Cortex of kidney (tissue), 1 donor: ENCODE measurements at places on chromosomes 11 and 22.

GRCh38 chr11:130947058-130947457 is 30.8 kb upstream of the SNX19 start:
- DNase-seq, result no peak

DNA sequence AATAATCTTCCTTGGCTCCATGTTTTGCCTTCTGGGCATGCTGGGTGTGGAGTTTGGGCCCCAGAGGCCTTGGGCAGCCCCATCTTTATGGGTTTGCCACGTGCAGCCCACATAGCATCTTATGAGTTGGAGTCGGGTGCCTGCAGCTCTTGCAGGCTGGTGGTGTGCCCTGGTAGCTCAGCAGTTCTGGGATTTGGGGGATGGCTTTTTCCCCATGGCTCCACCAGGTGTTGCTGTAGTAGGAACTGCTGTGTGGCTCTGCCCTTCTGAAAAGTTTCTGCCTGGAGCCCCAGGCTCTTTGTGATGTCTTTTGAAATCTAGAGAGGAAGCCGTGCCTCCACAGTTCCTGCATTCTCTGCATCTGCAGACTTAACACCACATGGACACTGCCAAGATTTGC is 16.8 kb downstream of the EED start:
- no peak for DNase-seq

DNA sequence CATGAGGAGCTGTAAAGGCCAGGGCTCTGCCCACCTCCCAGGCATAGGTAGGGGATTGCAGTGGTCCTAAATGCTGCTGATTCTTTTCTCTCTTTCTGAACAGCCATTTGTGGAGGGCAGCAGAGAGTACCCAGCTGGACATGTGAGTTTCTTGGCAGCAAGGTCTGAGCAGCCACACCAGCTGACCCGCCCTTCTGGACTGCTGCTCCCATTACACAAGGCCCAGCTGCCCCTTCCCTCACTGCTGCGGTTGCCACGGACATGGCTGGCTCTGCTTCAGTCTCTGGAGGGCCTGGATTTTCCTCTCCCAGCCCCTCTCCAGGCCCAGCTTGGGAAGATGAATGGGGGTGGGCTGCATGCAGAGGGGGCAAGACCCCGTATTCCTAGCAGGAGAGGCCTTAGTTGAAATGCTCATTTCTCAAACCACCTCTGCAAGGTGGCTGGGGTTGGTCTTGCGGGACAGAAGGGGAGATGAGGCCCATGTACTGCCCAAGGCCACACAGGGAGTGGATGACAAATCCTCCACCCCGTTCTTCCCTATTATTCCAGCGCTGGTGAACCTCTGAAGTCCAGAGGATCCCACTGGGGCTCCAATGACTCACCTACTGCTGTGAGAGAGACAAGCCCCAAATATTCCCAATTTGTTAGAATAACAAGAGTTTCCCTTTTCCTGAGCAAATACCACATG is 4.6 kb downstream of the LGALS12 start:
- DNase-seq, result no peak

DNA sequence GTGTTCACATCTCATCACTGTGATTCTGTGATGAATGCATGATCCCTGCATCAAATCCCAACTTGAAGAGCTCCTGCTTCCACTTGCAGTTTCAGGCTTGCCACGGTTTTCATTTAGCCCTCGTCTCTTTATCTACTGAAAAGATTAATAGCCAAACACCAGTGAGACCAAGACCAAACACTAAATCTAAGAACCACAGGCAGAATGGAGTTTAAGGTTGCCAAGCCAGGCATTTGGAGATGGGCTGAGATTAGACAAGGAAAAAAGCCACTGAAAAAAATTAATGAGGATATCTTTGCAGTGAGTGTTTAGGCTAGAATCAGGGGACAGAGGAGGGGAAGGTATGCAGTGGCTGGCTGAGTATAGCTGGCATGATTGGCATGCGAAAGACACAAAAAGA is 227.2 kb upstream of the BLID start:
- no peak for DNase-seq

GRCh38 chr11:96211436-96211835 is 131.6 kb downstream of the MAML2 start:
- no peak for DNase-seq

GRCh38 chr11:69647390-69647748 is 6.4 kb downstream of the CCND1 start:
- DNase-seq, result no peak

DNA sequence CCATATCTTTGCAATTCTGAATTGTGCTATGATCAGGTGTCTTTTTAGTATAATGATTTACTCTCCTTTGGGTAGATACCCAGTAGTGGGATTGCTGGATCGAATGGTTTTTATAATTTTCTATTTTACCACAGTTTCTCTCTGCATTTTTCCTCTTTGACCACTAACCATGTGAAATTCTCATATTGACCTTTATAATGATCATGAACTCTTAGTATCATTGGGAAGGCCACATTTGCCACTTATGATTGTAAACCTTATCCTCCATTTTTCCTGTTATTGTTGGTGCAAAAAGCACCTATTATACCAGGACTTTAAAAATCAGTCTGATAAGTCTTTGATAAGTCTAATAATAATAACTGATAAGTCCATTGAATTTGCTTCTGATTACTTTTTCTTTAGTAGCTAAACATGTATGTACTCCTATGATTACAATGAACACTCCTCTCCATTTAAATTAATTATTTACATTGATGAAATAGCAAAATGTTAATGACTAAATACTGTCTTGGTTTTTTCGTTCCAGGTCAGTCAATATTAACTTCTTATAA is 9.6 kb downstream of the NEAT1 start:
- DNase-seq, result no peak

- DNase-seq, result no peak
These were observed 3.5 kb upstream of the IFITM3 start for GRCh38 chr11:324156-324555.

DNA sequence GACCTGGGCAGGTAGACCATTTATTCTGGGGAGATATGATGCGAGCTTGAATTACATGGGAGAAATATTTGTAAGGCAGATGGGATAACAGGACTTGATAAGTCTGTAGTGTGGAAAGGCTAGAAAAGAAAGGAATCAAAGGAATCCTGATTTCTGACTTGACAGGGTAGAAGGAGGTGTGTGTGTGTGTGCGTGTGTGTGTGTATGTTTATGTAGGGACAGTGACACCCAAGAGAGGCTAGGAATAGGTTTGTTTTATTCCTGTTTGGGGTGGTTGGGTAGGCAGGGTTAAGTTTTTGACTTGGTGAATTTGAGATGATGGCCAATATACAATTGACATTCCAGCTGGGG is 390 bp upstream of the HTATIP2 start:
- DNase-seq, result no peak

DNA sequence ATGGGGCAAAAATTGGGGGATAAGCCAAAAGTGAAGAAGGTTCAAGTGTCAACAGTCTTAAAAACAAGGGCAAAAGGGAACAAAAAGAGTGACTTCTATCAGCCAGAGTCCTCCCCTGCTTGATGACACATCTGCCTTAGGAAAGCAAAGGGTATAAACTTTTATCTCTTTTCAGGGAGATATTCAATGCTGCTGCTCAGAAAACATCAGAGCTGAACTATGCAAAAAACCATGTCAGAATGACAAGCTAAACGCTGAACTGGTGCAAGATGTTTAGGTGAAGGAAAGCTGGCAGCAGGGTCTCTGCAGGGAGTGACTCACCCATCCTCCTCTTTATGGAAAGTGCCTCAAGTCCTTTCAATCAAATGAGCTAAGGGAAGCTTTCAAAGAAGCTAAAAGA is 24.7 kb downstream of the ALG9 start:
- no peak for DNase-seq

GRCh38 chr11:31808721-31809540 is 2.2 kb downstream of the PAX6 start:
- no peak for DNase-seq

- DNase-seq, result no peak
These were observed 13.7 kb downstream of the ARAP1 start for GRCh38 chr11:72738199-72739141.

- no peak for DNase-seq
These were observed 18.2 kb downstream of the INCENP start for GRCh38 chr11:62142043-62142375.

GRCh38 chr11:29272019-29272654 is 744.7 kb downstream of the KCNA4 start:
- no peak for DNase-seq

DNA sequence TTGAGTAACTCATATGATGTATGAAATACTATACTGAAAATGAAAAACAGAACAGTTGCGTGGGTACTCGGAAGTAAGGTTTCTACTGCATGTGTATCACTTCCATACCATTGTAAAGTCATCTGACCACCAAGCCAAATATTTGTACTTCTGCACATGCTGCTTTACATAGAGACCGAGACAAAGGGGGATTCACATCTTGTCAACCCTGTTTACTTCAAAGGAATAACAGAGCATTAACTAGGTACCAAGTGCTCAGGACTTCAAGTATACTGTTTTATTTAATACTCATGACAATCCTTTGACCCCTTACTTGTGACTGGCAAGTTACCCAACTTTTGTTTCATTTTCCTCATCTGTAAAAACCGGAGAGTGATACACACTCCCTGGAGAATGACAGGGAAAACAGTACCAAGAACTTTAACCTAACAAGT is 9.9 kb downstream of the MAPK1 start:
- no peak for DNase-seq

GRCh38 chr11:15710580-15711275 is 596.0 kb downstream of the INSC start:
- no peak for DNase-seq

- no peak for DNase-seq
These were observed 705 bp downstream of the BBOX1 start for GRCh38 chr11:27041141-27041899.

DNA sequence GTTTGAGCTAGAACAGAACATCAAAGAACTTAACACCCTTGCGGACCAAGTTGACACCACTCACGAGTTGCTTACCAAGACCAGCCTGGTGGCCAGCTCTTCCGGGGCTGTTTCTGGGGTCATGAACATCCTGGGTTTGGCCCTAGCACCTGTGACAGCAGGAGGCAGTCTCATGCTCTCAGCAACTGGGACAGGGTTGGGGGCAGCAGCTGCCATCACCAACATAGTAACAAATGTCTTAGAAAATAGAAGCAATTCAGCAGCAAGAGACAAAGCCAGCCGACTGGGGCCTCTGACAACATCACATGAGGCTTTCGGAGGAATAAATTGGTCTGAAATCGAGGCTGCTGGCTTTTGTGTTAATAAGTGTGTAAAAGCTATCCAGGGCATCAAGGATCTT is 8.7 kb downstream of the APOL5 start:
- no peak for DNase-seq

DNA sequence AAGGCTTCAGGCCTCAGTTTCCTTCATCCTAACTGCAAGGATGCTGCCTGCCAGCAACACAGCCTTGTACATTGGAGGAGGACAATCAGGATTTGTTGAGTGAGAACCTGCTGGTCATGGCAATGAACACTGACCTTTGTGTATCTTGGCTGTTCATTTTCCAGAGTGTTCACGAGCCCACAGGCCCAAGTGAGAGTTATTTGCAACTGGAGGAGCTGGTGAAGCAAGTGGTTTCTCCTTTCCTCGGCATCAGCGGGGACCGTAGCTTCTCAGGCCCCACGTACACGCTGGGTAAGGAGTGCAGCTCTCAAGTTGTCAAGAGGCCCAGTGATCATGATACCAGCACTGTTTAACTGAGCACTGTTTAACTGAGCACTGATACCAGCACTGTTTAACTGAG is 59.0 kb downstream of the TRAF6 start:
- DNase-seq, result no peak

DNA sequence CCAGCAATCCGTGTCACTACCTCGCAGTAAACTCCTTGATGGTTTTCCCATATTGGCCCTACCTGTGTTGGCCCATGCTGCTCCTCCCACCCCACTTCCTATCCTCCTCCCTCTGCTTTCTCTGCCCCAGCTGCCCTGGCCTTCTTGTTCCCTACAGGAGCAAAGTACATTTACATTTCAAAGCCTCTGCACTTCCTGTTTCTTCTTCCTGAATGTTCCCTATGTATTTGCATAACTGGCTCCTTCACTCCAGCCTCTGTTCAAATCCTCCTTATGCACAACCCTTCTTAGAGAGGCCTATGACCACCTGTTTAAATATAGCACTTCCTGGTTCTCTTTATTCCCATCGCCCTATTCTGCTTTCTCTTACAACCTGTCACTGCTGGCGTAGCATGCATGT is 62.2 kb downstream of the PARVA start:
- no peak for DNase-seq

DNA sequence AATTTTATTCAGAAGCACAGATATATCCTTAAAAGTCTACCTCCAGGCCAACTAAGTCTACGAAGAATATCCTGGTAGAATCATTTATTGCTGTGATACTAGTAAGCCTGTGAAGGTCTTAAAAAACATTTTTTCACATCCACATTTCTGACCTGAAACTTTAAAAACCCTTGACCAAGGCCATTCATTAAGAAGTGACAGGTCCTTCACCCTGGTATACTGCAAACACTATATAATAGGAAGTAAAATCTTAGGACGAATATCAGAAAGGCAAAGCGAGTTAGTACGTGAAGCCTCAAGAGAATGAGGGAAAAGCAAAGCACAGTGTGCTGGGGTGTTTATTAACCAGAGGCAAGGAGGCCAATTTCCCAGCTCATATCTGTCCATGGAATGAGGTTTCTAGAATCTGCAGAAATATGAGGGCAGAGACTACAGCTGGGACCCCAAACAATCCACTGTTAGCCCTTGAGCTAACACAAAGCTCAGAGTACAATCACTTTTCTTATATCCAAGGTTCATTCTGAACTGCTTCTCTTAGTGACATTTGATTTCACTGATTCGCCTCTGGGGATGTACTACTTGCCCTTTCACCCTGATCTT is 71.0 kb downstream of the AMBRA1 start:
- DNase-seq, result no peak

GRCh38 chr11:35927682-35928081 is 16.2 kb upstream of the LDLRAD3 start:
- no peak for DNase-seq

DNA sequence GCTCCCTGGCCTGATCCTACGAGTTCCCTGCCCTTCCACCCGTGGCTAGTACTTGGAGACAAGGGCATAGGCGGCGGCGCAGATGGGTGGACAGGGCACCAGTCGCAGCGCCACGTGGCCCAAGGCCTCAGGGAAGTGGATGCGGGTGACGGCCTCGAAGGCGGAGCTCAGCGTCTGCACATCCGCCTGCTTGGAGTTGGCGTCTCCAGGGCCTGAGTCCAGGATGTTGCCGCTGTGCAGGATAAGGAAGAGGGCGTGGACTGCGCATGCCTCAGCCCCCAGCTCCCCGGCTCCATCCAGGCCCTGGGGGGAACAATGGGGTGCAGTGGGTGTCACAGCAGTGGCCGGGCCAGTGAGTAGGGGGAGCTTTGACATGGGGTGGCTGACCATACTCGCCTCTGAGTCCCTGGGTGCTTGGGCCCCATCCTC is 6.6 kb downstream of the PITPNM1 start:
- DNase-seq, result no peak

DNA sequence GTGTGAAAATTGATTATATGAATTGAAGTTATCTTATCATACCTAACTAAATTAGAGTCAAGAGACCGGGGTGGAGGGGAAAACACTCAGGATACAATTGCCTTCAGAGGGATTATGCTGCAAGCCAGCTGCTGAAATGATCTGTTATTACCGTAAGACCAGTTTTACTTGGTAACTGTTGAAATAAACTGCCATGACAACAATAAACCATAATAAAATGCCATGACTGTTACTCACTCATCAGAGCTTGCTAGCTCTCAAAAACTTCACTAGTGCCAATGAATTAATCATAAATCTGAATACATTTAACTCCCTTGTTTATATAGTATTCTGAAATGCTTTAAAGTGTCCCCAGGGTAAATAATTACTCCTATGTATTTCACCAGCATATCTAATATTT is 68.2 kb downstream of the CASP12 start:
- DNase-seq, result no peak
